ENCODE measurements at places on chromosomes 16 and 17.
A peak's percentile ranks its signal among the peaks of the same experiment; 100 is the strongest.

- no peak for DNase-seq
Measured at GRCh38 chr17:42878123-42878880, 22.3 kb upstream of the G6PC1 start.

DNA sequence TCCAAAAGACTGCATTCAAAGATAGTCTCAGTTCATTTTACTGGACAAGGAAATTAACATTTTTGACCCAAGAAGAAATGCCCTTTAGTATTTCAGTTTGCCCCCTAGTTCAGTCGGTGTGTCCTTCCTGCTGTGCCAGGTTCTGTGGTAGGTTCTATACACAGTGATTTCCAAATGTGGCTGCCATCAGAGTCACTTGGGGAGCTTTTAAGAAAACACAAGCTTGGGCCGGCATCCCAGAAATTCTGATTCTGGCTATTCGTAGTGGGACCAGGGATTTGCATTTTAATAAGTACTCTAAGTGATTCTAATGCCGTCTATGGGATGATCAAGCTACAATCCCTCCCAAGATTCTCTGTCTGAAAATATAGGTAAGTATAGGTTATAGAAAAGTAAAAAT lies 10.2 kb downstream of the RSPRY1 start:
- no peak for DNase-seq

DNA sequence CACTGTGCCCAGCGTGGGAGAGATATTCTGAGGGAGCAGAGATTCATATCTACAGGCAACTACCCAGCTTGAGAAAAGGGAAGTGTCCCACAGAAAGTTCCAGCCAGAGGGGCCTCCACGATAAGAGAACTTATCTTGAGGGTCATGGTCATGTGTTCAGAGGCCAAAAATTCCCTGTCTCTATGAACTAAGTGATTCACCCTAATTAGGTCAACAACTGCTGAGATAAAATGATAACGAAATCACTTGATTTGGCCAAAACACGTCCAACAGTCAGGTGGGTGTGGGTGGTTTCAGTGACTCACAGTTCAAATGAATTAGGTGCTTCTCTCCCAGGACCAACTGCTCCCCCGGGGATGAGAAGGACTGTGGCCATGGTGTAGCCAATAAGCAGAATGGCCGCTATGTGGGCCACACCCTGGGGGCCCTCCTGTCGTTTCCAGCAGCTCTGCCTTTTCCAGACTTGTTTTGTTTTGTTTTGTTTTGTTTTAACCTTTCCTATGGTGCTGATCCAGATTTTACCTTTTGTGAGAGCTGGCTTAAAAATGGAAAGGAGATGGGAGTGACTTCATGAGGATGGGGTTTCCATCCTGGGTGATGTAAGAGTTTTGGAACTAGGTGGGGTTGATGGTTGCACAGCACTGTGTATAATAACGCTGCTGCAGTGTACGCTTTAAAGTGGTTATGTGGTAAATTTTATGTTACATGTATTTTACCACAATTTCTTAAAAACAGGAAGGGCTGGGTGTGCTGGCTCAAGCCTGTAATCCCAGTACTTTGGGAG lies 8.7 kb downstream of the DNAI2 start:
- DNase-seq = peak; percentile 91

DNA sequence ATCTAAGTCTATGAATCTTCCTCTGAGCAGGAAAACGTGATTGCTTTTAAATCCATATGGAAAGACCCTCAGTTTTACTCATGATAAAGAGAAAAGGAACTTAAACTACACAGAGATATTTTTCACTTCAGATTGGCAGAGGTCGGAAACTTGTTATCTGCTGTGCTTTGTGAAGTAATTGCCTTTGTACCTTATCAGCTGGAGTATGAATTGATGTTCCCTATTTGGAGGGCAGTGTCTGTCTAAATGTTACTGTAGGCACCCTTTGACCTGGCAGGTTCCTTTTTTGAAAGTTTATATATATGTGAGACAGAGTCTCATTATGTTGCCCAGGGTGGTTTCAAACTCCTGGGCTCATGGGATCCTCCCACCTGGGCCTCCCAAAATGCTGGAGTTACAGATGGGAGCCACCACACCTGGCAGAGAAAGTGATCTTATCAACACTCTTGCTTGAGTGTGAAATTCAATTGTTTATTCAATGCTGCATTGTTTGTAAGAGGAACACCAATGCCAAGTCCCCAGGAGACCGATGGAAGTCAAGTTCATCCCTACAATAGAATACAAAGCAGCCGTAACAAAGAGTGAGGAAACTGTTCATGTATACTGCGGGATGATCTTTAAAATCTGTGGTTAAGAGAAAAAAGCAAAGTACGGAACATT lies 52.3 kb downstream of the ABCC1 start:
- DNase-seq = no peak

DNA sequence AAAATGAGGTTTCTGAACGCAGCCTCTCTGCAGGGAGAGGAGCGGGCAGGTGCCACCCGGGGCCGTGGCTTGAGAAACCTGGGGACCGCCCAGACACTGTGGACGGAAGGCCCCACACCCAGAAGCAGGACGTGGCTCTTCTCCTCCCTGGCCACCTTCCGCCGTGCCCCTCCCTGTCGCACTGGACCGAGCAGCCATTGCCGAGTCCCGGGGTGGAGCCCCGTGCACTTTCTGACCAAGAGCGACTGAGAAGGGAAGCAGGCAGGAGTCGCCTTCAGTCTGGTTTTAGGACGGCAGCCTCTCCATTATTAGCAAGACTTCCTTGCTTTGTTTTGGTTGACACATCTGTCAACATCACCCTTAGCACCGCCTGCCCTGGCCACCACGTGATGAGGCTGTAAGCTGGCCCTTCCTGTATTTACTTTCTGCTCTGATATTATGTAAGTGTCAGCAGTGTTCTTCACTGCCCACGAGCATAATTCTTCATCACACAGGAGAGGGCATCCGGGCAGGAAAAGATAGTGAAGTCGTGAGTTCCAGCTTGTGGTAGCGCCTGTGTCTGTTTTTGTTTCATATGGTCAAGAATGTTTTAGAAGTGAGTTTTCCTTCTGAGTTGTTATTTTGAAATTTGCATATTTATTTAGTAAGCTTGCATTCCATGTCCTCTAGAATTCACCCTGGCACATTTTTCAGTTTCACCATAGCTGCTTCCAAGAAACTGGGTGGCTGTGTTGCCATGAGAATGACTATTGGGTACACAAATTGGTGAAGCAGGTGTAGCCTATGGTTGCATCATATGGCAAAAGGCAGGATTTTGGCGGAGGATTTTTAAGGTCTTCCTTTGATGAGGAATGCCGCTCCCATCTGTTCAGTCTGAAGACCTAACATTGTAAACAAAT lies 1.0 kb downstream of the HERPUD1 start:
- peak; percentile 39 for DNase-seq

DNA sequence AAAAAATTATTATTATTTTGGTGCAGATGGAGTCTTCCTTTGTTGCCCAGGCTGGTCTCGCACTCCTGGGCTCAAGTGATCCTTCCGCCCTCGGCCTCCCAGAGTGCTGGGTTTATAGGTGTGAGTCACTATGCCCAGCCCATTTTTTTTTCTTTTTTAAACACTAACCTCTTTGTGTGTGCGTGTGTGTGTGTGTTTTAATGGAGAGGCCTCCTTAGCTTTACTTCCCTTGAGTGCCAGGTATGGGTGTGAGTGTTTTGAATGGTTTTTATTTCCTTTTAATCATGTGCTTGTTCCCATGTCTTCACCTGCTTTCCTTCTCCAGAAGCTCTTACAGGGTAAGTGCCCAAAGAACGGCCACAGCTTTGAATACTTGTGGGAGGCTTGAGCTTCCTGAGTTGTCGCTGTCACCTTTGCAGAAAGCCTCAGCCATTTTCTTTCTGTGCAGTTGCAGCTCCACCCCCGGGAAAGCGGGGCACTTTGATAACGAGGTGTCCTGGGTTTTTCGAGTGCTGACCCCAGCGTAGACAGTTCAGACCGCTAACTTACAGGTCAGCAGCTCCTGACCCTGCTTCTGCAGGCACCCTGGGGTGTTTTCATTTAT lies 22.6 kb downstream of the AKAP1 start:
- no peak for DNase-seq

GRCh38 chr17:57152967-57153528 lies 68.0 kb downstream of the AKAP1 start:
- no peak for DNase-seq

- DNase-seq = no peak
Measured at GRCh38 chr17:12637745-12638651, 27.7 kb upstream of the MYOCD start.

DNA sequence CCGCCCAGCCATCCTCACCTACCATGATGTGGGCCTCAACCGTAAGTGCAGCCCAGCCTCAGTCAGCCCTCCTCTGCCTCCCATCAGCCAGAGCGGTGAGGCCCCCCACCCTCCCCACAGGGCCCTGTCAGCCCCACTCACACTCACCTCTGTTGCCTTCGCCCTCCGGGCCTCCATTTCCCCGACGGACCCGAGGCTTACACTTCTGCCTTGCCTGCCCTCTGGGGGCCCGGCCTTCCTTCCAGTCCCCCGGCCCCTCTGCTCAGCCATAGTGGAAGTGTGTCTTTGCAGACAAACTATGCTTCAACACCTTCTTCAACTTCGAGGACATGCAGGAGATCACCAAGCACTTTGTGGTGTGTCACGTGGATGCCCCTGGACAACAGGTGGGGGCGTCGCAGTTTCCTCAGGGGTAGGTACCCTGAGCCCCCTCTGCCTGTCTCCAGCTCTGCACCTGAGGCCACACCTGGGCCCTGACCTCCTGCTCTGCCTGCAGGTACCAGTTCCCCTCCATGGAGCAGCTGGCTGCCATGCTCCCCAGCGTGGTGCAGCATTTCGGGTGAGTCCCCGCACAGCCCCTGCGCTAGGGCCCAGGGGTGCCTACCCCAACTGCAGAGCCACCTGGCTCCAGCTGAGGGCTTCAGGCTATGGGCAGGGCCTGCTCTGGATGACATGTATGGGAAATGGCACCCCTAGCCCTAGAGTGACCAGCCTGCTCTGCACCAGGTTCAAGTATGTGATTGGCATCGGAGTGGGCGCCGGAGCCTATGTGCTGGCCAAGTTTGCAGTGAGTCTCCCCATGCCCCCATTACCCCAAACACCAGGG lies 4.1 kb downstream of the NDRG4 start:
- no peak for DNase-seq

DNA sequence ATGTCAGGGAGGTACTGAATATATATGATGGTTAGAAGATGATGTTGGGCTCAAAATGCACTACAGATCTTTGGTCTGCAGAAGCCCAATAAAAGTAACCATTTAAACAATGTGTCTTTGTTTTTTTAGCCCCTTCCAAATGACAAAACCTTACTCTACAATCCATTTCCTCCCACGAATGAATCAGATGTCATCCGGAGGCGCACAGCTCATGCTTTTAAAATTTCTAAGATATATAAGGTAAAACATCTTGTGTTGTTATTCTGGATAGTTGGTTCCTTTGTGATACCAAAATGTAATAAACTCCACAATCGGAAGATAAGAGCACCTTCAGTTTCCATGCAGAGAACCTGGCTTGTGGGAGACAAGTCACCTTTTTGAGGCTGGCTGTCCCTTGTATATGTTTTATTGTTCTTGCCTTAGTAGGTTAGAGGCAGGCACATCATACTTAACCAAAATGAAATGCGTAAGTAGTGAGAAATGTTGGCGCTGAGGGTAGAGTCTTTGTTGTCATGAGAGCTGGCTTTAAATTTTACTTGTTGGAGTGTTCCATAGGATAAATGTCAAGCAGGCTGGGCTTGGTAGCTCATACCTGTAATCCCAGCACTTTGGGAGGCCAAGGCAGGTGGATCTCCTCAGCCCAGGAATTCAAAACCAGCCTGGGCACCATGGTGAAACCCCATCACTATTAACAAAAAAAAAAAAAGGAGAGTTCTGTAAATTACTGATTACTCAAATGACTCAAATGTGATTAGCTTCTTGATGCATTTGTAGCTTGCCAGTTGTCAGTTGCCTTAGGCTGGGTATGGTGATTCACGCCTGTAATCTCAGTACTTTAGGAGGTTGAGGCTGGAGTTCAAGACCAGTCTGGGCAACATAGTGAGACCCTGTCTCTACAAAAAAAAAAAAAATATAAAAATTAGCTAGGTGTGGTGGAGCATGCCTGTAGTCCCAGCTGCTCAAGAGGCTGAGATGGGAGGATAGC lies 19.7 kb upstream of the SNTB2 start:
- no peak for DNase-seq

GRCh38 chr17:77353684-77354419 lies 213.1 kb downstream of the SEC14L1 start:
- no peak for DNase-seq

- no peak for DNase-seq
Measured at GRCh38 chr17:50443505-50443974, 17.5 kb downstream of the ACSF2 start.

- no peak for DNase-seq
Measured at GRCh38 chr17:38588788-38589174, 17.0 kb downstream of the SRCIN1 start.

DNA sequence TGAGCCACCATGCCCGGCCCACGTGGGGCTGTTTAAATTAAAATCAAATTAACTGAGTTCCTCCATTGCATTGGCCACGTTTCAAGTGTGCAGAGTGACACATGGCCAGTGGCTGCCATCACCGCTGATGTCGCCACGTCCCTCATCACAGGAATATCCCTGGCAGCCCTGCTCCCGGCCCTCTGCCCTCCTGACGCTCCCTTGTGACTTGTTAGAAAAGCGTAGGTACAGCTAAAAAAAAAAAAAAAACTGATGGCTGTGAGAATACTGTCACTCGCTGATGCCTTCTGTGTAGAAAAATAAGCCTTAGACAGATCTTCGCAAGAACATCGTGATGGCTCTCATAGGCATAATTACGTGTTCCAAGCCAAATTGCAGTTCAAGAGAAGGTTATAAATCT lies 21.7 kb downstream of the CARHSP1 start:
- DNase-seq = no peak

DNA sequence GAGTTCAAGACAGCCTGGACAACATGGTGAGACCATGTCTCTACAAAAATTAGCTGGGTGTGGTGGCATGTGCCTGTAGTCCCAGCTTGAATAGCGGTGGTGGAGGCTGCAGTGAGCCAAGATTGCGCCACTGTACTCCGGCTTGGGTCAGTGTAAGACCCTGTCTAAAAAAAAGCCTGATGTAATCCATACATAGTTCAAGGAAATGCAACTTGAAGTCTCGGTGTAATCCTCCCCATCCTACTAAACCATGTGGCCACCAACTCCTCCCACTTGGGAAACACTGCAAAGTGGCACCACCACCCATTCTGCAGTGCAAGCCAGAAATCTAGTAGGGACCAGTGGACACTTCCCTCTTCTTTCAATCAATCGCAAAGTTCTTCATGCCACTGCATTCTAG lies 5.4 kb upstream of the KPNB1 start:
- DNase-seq = no peak

DNA sequence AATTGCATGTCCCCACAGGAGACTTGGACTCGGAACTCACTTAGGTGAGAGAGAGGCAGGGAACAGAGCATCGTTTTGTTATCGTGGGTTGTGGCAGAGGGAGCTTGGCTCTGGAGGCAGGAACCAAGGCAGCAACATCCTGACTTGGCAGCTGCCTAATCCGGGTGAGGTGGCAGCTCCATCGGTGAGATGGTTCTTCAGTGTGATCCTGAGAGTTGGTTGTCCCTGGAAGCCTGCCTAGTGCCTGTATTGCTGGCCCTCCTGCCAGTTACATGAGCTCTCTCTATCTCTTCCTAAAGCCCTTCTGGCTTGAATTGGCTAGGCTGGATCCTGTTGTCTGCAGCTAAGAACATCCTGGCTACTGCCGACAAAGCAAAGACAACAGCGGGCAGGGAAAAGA lies 19.9 kb upstream of the SEC14L1 start:
- DNase-seq = no peak
